ENCODE measurements at places on chromosomes 1 and 21.
A peak's percentile ranks its signal among the peaks of the same experiment; 100 is the strongest.

- DNase-seq, result no peak
These were observed 37.2 kb downstream of the PRDM16 start for GRCh38 chr1:3106216-3106615.

DNA sequence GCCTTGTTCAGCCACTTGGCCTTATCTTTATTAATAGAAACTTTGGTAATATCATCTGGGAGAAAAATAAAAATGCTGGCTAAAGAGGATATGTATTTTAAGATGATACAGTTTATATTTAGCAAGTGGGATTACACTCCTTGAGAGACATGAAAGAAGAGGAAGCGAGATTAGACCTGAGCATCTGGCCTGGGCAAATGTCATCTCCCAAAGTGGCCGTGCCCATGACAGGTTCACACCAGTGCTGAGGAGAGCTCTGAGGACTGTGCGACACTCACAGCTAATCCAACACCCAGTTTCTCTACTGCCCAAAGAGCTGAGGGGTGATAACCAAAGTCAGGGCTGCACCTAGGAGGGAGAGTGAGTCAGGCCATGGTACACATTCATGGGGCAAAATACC lies 121.7 kb upstream of the DUSP10 start:
- DNase-seq, result no peak

GRCh38 chr1:226634611-226635246 lies 86.2 kb downstream of the STUM start:
- DNase-seq, result no peak

GRCh38 chr1:235917267-235917811 lies 50.6 kb upstream of the LYST start:
- DNase-seq, result peak; percentile 38

DNA sequence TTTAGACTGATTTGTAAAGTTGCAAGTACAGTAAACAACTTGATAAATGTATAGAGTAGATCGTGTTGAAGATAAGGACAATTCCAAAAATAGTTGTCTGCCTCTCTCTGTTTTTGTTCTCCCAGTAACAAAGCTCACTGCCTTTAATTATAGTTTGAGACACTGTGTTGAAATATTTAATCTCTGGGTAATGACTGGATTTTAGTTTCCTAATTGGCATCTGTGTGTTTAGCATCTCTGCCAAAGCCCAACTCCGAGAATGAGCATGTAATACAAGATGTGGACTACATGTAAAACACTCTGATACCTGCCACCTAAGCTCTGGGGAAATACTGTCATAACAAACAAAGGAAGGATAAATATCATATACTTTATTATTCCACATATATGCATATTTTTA lies 27.7 kb upstream of the SDE2 start:
- DNase-seq, result no peak

DNA sequence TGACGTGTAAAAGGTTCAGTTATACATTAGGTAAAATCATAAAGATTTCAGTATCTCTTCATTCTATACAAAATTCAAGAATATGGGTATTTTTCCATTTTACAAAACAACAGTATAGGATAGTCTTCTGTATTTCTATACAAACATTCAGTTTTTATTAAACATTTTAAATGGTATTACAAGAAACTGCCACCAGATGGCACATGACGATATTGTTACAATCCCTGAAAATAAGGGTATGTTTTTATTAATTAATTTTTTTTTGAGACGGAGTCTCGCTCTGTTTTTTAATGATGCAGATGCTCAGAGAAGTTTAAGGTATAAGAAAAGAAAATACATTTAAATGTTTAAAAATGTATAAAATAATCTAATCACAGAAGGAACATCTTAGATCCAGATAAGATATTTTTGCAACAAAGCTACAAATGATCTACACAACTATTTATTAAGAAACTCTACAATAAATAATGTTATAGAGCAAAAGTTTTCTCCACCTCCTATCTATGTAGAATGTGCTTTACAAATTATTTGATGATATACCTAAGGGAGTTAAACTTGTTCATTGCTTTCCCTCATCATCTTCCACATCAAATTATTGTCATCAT lies 23.5 kb upstream of the RSBN1 start:
- no peak for DNase-seq

DNA sequence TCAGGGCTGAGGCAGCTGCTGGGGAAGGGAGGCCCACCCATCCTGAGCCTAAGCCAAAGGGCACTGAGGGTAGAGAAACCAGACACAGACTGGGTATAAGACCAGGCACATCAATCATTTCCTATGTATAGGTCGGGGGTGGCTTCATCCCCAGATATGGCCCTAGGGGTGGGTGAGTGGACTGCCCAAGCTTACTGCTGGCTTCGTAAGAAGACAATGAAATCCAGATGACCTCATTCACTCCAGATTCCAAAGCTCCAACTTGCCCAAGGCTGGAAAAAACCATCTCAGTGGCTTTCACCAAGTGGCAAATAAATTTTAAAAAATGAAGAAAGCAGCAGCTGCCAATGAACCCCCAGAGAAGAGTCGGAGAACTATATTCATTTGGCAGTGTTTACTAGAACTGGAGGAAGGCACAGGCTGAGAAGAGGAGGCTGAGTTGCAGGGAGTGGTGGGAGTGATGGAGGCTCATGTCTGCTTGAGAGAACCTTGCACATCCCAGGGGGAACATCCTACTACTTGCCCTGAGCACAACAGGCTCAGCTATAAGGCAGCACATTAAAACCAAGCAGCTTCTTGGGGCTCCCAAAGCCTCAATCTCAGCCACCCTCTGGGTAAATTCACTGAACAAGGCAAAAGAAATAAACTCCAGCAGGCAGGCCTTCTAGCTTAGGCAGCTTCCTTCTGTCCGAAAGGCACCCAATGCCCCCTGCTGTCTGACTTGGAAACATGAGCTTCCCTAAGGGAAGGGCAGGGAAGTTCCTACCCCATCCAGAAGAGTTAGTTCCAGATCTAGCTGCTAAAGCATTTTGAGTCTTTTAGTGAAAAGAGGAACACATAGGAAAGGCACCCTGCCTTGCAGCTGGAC lies 14.1 kb downstream of the PEA15 start:
- DNase-seq, result no peak

DNA sequence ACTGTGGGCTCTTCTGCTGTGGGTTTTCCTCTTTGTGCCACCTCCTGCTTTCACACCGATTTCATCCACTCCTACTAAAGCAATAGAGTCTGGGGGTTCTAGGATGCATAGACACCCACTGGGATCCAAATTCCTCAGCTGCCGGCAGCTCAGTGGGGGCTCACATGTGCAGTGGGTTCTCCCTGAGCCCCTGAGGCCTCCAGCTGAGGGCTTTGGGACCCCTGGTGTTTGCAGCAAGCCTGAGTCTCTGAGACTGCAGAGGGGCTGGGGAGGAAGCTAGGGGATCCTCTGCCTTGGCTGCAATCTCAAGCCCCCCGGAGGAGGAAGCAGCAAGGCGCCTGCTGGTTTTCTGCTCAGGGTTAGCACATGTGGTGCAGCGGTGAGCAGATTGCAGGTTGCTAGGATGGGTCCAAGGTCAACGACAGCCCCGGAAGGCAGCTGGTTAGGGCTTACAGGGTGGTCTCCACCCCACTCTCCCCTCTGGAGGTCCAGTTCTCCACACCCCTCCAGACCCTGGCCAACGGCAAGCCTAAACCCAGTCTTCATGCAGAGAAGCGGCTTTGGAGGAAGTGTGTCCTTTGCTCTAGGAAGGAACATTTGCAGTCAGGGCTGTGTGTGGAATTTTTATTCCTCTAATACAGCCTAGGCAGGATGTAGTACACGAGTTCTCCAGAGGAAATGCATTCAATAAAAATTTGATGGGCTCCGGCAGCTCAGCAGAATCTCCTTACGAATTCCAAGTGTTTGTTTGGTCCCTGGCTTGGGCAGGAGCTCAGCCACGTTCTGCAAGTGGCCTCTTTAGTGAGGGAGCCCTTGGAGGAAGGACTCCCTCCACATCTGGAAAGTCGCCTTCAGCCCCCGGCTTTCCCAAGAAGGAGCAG lies 269.1 kb upstream of the VAMP3 start:
- no peak for DNase-seq

- peak; percentile 35 for DNase-seq
These were observed 3.3 kb downstream of the KLHL21 start for GRCh38 chr1:6599141-6599975.

DNA sequence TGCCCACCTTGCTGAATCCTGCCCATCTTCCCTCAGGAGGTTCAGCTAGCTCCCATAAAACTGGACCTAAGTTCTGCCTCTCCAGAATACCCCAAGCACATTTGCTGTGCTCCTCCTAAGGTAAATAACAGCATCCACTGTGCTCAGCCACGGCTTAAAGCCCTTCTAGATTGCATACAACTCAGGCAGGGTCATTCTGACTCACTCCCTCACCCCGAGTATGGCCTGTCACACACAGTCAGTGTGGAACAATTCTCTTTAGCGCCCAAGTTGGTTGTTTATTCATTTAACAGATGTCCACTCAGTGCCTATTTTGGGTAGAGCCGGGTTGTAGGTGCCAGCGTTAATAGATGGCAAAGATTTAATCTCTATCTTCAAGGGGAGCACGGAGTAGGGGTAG lies 147.5 kb upstream of the EDN2 start:
- DNase-seq, result no peak

GRCh38 chr1:160522136-160522535 lies 919 bp downstream of the SLAMF6 start:
- no peak for DNase-seq

GRCh38 chr1:93694819-93695218 lies 13.2 kb upstream of the BCAR3 start:
- DNase-seq, result no peak

DNA sequence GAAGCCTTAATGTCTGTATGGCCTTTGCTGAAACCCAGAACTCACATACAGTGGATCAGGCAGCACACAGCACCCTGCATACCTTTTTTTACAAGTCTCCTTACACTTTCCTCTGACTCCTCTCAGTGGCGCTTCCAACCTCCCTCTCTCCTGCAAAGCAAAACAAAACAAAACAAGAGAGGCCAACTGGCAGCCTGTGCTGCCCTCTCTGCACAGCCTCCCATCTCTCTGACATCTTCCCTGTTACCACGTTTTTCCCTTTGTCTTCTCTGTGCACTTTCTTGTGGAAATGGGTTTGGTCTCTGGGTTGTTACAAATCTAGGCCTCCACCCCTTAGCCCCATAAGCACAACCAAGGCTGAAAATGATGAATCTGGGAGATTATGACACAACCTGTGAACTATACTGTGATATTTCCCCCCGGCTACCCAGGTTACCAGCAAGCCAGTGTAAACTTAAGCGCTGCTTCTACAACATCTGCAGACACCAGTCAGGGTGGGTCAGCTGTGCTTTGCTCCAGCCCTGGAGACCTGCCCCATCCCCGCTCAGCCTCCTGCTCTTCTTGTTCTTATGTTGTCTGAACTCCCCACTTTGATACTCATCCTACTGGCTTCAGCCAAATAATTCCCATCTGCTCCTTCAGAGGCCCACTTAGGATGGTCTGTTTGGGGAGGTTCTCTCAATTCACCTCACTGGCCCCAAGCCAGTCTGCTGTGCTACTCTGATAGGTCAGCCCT lies 54.9 kb upstream of the FMOD start:
- no peak for DNase-seq

DNA sequence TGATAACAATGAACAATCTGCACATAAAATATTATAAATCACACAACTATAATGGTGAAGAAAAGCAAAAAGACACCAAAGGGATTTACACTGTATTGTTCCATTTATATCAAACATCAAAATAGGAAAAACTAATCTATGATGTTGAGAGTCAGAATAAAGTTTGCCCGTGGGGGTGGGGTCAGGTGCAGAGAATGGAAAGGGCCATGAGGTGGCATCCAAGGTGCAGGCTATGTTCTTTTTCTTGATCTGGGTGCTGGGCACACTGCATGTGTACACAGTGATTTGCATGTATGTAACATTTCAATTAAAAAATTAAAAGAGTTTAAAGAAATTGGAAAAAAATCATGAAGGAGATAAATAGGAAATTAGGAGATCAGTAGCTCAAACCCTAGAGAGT lies 127.3 kb downstream of the DSCAM start:
- DNase-seq, result no peak

- no peak for DNase-seq
These were observed 97.4 kb downstream of the SYF2 start for GRCh38 chr1:25134801-25135461.

- DNase-seq, result no peak
These were observed 45.0 kb upstream of the DNAJC6 start for GRCh38 chr1:65264197-65264929.

GRCh38 chr1:150961756-150962155 lies 12.9 kb downstream of the CERS2 start:
- DNase-seq, result no peak

DNA sequence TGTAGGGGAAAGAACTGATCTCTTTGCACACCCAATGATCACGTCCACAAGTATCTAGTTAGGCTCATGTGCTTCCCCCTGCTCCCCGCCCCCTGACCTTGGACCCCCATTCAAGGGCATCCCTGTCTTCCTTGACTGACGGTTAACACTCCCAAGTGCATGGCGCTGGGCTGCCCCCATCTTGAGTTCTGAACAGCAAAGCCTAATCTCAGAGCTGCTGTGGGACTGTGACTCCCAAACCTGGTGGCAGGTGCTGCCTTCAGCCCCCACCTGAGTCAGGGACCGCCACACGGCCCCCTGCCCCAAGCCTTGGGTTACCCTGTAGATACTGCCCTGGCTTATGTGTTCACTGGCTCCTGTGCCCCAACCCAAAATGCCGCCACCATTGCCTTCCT lies 925 bp downstream of the TNNI1 start:
- DNase-seq, result no peak

GRCh38 chr1:52601519-52601918 lies 652 bp upstream of the GPX7 start:
- DNase-seq, result no peak

DNA sequence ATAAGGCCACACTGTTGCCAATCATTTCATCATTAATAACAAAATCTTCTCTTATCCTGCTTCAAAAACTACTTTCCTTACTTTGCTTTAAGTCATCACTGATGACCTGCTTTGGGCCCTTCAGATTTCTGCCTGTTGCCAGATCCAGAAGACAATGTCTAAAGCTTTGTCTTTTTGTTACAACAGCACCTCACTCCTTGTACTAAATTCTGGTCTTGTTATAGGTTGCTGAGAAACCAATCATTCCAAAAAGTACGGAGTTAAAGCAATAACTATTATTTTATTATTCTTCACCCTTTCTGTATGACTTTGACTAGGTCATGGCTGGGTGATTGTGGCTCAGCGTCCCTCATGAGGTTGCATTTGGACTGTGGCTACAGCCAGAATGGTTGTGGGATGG lies 633.5 kb downstream of the PTPRU start:
- no peak for DNase-seq

DNA sequence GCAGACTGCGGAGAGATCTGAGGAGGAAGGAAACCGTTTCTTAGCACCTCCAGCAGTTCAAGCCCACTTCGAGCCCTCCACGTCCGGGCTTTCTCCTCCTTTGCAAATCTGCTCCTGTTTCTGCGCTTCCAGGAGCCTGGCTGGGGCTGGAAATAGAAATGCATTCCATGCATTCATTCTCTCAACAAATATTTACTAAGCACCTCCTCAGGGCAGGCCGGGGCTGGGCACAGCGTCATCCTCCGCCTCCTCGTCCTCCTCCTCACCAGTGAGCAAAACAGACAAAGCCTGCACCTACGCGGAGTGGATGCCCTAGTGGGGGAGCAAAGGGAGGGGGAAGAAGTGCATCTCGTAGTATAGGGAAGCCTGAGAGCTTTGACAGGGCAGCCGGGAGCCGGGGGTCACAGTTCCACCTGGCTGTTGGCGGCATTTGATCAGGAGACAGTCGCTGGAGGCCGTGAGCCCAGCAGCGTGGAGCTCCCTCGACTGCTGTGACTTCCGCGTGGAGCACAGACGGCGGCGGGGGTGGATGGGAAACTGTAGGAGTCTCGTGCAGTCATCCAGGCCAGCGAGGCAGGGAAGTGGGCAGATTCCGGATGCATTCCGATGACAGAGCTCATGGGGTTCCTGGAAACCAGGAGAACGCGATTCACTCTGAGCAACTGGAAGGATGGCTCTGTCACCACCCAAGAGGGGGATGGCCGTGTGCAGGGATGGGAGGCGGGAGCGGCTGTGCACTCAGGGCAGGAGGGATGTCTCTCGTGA lies 93.5 kb downstream of the SIK1 start:
- DNase-seq, result no peak

Data from activated T-helper 1 cell treated with Interleukin-2 at 50 U/mL for 16 hours (primary cell).